Adipocyte (in vitro differentiated cells): ENCODE measurements at places on chromosomes 1 and 21.
A peak's percentile ranks its signal among the peaks of the same experiment; 100 is the strongest.

DNA sequence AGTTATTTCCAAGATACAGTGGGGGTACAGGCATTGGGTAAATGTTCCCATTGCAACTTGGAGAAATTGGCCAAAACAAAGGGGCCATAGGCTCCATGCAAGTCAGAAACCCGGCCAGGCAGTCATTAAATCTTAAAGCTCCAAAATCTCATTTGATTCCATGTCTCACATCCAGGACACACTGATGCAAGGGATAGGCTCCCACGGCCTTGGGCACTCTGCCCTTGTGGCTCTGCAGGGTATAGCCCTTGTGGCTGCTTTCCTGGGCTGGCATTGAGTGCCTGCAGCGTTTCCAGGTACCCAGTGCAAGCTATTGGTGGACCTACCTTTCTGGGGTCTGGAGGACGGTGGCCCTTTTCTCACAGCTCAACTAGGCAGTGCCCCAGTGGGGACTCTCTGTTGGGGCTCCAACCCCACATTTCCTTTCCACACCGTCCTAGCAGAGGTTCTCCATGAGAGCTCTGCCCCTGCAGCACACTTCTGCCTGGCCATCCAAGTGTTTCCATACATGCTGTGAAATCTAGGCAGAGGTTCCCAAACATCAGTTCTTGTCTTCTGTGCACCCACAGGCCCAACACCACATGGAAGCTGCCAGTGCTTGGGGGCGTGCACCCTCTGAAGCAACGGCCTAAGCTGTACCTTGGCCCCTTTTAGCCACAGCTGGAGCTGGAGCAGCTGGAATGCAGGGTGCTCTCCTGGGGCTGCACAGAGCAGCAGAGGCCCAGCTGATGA lies 67.2 kb downstream of the HS2ST1 start:
- no peak for DNase-seq

DNA sequence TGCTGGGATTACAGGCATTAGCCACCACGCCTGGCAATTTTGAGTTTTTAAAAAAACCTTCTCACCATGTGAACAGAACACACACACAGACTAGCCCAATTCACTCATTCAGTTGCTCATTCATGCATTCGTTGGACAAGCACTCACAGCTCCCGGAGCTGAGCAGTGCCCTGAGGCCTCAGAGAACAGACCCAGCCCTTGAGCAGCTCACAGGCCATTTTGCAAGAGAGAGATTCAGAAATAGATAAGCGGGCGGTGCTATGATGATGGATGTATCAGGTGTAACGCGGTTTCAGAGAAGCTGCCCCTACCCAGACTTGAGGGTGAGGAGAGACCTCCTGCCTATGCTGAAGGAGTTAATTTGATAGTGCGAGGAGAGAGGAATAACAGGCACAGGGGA lies 18.6 kb downstream of the PTAFR start:
- no peak for DNase-seq

- no peak for DNase-seq
These were observed 19.2 kb downstream of the SLC9A1 start for GRCh38 chr1:27135541-27136235.

GRCh38 chr1:114026797-114027196 lies 47.5 kb downstream of the OLFML3 start:
- DNase-seq, result no peak

DNA sequence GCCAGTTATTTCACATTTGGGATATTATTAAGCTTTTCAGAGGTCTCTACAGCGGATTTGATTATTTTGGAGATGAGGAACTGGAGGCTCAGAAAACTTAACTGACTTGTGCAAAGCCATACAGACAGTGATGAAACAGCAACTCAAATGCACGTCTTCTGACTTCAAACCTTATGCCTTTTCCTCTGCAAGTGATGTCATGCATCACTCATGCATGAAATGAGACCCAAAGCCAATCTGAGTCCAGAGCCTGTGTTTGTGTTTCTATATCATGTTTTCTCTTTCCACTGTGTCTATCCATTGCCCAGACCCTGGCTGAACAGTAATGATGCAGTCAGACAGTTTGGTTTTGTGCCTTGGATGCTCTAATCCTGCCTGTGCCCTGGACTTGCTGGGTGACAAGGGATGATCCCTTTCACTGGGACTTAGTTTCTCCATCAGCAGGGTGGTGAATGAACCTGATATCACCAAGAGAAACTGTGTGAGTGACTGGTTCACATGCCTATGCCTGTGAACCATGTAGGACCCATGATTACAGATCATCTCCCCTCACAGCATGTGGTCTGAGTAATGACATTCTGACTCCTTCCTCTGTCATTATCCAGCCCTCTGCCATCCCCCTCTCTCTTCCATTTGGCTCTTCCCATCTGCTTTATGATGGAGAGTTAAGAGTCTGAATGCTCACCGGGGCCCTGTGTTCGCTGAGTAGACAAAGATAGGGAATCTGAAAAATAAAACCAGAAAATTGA lies 33.4 kb downstream of the SLAMF6 start:
- DNase-seq, result no peak

- no peak for DNase-seq
These were observed 21.1 kb downstream of the QSOX1 start for GRCh38 chr1:180175806-180176205.

DNA sequence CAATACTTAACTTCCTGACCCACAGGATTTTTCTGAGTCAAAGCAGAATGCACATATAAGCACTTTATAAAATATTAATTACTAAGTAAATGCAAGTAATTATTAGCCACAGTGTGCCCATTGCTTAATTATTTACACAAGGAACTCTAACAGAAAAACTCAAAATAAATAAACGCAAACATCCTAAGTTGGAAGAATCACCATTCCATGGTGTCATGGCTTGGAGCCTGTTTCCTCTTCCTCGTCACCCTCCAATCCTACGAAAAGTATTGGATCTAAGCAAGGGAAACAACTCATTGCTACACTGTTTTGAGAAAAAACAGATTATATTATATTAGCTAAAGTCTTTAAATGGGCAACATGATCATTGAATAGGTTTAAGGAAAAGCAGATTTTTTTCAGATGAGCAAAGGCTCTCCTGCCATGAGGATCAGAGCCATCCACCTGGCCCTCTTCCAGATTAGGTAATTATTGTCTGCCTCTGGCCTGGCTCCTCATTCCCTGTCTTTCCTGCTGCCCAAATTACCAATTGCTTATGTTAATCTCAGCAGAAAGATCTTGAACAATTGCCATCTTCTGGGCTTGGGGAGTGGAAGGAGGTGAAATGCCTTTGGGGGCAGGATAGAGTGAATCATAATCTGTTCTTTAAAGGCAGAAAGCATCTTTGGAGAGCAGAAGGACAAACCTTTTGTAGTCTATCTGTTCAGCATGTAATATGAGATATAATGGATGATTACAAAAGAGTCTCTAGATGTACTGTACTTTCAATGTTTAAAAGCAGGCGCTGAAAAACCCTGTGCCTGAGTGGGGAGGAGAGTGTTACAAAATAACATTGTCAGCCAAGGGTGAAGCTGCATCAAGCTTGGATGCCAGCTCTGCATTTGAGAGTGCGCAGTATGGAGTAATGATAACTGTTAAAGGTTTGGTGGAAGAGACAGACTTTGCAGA lies 121.2 kb downstream of the DUSP10 start:
- DNase-seq, result peak; percentile 49

GRCh38 chr1:218948446-218948845 lies 225.2 kb upstream of the LYPLAL1 start:
- DNase-seq, result no peak

DNA sequence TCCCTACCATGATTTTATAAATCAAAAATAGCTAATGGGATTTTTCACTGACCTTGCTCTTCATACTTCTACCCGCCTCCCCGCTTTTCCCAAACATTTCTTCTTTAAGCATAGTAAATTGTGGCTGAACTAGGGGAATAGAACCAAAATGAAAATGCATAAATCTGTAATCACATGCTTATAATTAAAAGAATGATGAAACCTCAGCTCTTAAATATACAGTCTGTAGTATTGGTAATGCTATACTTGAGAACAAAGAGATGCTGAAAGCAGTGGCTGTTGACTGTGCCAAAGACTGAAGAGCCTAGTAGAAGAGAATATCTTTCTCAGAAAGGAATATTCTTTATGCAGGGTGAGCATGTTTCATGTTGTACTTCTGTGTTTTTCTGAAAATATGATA lies 249.1 kb downstream of the GREM2 start:
- DNase-seq, result peak; percentile 61
